Activated CD4-positive, alpha-beta T cell treated with anti-CD3 and anti-CD28 coated beads, Interleukin-2, amount 50 U/mL, for 1 hour (primary cell): ENCODE measurements at places on chromosomes 11 and 22.

DNA sequence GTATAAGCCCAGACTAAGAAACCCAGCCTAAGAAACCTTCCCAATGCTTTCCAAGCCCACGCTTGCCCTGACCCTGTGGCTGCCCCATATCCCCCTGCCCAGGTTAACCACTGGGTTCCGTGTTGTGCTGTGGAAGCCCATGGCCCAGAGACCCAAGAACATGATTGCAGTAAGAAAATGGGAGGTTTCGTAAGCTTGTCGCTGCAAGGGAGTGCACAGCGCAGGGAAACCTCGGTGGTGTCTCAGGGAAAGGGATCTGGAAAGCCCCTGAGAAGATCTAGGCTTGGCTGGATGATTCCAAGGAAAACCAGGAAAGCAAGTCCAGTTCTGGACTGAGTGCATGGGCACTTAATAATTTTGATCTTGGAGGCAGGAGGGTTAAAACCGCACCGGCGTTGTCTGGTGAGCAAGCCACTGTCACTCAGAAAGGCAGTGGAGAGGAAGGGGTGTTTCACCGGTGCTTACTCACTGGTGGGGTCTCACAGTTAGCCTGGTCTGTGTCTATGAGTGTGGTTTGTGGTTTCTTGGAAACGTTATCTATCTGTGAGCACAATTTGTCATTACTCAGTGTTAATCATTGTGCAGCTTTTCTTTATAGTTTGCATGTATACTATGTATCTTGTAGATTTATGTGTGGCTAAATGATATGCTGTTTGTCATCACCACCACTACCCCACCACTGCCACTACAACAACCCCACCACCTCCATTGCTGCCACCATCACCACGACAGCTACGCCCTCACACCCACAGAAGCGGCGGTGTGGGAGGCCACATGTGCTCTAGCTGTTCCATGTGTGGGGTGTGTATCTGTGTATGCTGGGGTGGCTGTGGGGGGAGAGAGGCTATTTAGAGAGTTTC is 53.3 kb upstream of the PRDM11 start:
- DNase-seq, result no peak

DNA sequence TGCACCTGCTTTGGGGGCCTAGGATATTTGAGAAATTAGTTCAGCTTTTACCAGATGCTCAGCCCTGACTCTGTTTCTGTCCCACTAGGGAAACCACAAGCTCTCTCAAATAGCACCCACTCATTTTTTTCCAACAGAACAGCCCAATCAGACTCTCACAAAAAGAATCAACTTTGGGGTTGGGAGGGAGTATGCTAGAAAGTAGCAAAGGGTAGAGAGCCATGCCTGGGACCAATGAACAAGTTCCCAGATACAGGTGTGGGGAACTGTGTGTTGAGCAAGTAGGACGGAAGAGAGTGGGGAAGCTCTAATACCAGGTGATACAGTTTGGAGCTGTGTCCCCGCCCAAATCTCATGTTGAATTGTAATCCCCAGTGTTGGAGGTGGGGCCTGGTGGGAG is 41.1 kb downstream of the TRIM66 start:
- no peak for DNase-seq

GRCh38 chr22:38276166-38276565 is 3.4 kb upstream of the TMEM184B start:
- no peak for DNase-seq

DNA sequence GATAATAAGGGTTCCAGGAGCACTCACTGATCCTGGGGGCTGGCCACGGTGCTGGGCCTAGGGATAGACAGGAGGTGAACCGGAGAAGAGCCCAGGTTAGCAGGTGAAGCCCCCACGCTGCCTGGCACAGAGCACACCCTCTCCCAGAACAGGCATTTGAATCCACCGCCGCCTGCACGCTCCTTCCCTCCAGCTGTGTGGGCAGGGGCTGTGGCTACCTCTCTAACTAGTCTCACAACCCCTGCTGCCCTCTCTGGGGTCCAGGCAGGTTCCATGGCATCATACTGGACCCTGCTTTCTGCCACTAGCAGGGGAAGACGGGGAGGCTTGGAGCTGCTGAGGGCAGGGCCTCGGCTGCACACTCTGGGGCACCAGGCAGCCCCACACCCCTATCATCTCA is 358.0 kb downstream of the CTTN start:
- DNase-seq, result no peak

DNA sequence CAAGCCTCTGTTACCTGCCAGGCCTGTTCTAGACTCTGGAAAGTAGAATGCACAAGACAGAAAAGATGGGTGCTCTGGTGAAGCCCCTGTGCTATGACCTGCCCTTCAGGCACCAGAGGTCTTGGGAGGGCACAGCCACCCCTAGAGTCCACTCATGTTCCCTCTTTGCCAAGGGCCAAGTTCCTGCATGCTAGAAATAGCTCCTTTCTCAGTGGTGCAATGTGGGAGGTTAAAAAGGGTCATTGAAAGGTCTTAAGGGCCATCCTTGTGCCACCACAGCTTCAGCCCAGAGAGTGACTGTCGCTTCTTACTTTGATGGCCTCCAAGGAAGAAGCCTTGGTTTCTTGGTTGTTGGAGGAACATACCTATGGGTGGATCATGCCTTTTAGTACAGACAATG is 84.6 kb upstream of the PARVA start:
- DNase-seq, result no peak

- no peak for DNase-seq
Measured at GRCh38 chr11:121282886-121283502, 9.6 kb upstream of the SC5D start.

DNA sequence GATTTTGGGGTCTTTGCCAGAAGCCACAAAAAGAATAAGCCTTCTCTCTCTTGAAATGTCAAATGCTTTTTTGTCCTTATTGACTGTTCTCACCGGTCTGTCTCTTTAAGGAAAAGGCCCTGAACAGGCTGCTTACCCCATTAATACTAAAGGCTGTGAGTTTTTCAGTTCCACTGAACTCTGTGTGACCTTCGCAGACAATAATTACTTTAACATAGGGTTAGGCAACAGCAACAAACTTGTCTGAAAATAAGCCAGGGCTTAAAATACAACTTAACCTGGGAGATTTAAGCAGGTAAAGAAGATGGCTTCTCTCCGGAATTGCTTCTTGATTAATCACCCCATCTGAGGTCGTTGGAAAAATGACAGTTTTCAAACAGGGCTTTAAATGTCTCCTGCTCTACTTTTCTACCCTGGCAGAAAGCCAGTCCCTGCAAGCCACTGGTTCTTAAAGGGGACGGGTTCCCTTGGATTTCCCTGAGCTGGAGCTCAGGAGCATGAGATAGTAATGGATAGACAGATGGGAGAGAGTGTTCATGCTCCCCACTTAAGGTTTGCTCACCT is 69.4 kb downstream of the ARL14EP start:
- DNase-seq, result no peak

- no peak for DNase-seq
Measured at GRCh38 chr11:21653951-21654421, 538.9 kb upstream of the ANO5 start.

- no peak for DNase-seq
Measured at GRCh38 chr11:117898059-117898458, 21.6 kb upstream of the FXYD6 start.

DNA sequence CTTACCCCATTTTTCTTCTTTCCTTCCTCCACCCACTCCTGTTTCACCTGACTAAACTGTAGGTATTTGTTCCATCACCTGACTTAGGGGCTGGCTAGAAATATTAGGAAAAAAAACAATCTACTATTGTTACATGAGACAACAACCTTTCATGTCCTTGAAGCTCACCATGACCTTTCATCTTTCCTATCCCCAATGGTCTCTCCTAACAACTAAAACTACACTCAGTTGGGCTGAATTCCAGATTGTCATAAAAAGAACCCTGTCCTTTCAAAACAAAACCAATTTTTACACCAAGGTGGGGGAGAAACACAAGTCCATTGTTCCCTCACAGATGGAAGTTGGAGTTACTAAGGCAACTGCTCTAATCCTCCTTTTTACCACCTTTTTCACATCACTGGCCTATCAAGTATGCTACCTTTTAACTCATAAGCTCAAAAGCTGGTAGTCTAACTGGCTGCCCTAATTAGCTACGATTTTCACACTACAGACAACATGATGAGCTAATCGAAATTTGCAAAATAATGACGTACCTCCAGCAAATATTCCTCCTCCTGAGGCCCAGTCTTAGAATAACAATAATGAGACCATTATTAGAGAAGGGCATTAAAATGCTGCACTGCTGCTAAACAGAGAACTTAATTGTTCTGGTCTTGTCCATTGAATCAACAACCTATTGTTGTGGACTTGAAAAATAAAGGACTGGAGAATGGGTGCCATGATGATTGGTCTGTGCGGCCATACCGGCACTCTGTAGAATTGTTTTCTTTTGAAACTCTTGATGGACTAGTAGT is 46.5 kb upstream of the SOX6 start:
- no peak for DNase-seq

GRCh38 chr11:34242037-34242625 is 115.7 kb downstream of the ABTB2 start:
- DNase-seq, result no peak

- DNase-seq, result no peak
Measured at GRCh38 chr11:87304412-87304811, 266.7 kb downstream of the TMEM135 start.

GRCh38 chr11:44788536-44789261 is 61.9 kb downstream of the TSPAN18 start:
- DNase-seq, result no peak

DNA sequence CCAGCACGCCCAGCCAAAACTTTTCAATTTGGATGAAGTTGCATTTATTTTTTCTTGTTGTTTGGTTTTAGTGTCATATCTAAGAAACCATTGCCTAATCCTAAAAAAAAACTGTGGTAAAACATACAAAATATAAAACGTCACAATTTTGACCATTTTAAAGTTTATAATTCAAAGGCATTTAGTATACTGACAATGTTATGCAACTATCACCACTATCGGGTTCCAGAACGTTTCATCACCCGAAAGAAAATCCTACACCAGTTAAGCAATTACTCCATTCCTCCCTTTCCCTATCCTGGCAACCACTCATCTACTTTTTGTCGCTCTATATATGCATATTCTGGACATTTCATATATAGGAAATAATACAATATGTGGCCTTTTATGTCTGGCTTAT is 30.5 kb upstream of the PHOX2A start:
- no peak for DNase-seq

DNA sequence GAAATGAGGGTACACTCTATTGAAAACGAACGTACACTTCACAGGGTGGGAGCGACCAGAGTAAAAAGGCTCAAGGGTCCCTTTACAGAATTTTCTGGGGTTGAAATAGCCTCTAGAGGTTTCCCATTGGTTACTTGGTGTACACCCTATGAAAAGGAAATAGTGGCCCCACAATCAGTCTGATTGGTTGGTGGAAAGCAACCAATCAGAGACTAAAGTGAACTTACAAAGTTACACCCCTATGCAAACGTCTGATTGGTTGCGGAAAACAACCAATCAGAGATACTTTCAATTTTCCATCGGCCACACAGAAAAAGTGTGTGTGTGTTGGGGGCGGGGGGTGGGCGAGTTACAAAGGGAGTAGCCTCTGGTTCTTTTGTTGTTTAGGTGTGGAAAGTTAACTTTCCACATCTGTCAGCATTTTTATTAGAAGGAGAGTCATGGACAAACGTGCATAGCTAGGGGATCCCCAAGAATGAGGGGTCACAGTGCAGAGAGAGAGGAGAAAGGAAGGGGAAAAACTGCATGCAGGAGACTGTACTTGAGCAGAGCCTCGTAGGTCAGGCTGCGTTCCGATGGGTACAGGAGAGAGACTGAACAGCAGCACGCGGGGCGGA is 1152.1 kb downstream of the TBC1D22A start:
- no peak for DNase-seq

DNA sequence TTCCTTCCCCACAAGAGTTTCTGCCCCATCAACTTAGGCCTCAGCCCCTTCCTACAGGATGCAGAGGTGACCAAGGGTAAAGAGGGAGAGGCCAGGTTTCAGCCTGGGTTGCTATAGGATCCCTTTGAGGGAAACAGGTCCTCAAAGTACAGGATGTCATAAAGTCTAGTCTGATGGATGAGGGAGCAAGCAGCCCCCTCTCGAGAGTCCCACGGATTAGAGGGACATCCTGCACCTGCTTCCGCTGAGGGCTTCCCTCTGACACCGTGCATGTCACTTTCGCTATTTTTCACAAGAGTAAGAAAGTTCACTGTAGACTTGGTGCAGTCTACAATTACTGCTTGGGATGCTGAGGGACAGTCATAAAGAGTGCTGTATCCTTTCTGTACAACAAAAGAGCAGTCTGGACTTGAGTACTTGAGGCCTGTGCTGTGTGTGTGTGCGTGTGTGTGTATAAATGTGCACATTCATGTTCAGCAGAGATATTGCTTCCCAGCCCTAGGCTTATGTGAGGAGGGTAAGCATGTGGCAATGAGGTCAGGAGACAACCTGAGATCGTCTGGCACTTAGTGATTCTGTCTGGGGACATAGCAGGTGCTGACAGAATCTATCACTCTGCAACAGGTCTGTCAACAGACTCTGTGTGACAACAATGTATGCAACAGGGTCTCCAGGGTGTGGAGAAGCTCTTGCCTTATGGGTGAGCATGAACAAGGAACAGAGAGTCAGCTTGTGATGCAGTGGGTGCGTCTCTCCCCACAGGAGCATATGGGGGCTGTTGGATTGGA is 18.0 kb upstream of the CHST1 start:
- no peak for DNase-seq

- DNase-seq, result no peak
Measured at GRCh38 chr11:47941907-47942558, 38.3 kb upstream of the PTPRJ start.

GRCh38 chr11:134555510-134555909 is 143.5 kb upstream of the B3GAT1 start:
- no peak for DNase-seq

- peak; percentile 41 for DNase-seq
Measured at GRCh38 chr11:119093942-119094815, 7.5 kb downstream of the DPAGT1 start.

- DNase-seq, result no peak
Measured at GRCh38 chr11:134837887-134838232, 425.8 kb upstream of the B3GAT1 start.

GRCh38 chr11:36095716-36096115 is 151.9 kb downstream of the LDLRAD3 start:
- no peak for DNase-seq

DNA sequence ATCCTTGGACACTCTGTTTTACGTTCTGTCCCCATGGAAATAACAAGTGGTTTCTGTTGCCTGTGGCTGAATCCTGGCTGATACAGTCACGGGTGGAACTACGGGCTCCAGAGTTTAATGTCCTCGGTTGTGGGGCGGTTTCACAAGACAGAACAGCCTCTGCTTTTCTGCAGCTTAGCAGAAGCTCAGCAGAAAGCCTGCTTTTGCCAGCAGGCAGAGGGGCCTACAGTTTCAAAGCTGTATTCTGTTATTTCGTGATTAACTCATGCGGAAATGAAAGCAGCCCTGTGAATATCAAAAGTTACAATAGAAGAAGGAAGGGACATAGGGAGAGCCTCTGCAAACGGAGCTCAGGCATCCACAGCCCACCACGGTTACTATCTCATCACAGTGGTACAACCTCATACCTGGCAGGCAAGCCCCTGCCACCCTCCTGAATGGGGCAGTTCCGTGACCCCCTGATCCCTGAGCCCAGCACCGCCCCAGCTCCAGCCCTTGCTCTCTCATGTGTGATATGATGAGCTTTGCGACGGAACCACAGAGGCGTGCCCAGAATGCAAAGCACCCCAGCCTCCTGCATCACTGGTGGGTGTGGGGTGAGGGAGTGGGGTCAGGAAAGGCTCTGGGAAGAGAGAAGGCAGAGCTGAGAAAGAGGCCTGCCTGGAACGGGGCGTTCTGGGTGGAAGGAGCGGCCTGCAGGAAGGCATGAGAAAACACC is 360.6 kb downstream of the BRD1 start:
- no peak for DNase-seq
